CMK (cell line): ENCODE measurements at places on chromosomes 2 and 18.

DNA sequence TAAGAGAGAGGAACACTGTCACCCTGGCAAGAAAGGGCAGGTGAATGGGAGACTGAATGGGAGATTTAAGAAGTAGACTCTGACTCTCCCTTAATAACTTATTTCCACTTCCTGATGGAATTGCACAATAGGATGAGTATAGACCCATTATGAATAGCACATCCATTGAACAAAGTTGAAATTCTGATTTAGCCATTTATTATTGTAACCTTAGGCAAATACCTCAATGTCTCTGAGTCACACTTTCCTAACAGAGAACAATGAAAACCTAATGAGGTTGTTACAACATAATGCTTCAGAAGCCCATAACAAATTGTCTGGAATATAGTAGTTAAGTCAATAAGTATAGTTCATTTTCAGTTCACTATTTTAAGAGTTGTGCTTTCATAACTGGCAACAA, 78.9 kb downstream of the NRXN1 start:
- no peak for DNase-seq

DNA sequence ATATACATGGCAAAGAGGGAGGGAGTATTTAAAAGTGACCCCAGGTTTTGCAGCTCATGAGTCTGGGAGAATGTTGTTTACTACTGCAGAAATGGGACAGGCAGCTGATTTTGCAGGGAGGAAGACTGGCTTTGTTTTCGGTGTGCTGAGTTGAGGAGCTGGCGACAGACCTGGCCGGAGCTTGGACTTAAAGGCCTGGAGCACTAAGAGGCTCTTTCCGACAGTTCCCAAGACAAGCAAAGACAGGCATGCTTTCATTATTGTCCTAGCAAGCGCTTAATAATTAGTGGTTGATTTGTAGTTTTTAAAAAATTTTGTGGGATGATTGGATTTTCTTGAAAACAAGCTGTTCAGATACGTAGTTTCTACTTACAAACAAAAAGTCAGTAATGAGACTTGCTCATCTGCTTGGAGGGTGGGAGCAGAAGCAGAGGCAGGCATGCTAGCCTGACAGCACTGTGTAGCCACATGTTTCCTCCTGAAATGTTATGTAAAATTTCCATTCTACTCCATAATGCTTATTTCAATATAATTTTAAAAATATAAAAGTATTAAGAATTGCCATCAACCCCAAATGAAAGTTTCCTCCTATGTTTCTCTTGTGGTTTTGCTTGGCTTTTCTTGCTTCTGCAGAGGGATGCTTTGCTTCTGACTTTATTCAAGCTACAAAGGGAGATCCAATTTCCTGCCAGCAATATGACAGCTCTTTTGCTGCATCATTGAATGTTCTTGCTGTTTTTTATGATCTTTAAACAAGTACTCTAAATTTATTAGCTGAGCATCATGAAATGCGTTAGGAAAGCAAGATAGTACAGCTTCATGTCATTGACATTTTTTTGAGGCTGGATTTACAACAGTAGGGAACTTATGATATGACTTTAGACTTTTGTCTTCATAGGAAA, 75.8 kb downstream of the PHLPP1 start:
- DNase-seq: no peak

- no peak for DNase-seq
These were observed 249.6 kb upstream of the ACVR2A start for GRCh38 chr2:147595200-147595599.

DNA sequence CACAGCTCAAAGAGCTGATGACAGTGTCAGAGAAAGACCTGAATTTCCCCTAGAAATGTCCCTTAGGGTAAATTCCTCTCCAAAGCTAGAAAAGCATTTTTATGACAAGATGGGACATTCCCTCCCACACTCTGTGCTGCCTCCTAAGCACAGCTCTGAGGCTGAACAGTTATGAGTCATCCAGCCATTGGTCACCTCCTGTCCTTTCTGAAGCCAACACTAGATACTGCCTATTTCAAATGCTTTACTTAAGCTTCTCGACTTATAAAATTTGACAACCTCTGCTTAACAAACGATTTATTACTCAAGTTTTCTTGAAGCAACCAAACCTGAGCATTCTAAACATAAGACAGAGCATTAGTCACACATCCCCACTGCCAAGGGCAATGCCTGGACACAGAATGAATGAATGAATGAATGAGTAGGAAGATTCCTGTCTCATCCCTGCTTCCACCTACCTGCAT, 35.4 kb downstream of the B4GALT6 start:
- DNase-seq: no peak
